Gastrocnemius medialis (tissue), 4 donors: ENCODE measurements at places on chromosomes 6 and 20. TPM values are rescaled to one million over a fixed set of nuclear protein-coding genes. Genes with fewer than 3 reads are reported as not detected.

The B3GAT2 gene
- total RNA-seq = not detected

The TIAM2 gene
- 12.1 TPM for total RNA-seq

The WFDC10B gene
- not detected for total RNA-seq

The RAD21L1 gene
- not detected for total RNA-seq

The KCNK16 gene
- total RNA-seq = not detected

The TFAP2D gene
- total RNA-seq = not detected

The C6orf118 gene
- total RNA-seq = not detected

The ME1 gene
- total RNA-seq = 20.8 TPM

The SPATA25 gene
- total RNA-seq = 0.71 TPM

The RFX6 gene
- not detected for total RNA-seq

The DEFB110 gene
- total RNA-seq = not detected

The LIME1 gene
- 5.1 TPM for total RNA-seq

The ULBP3 gene
- not detected for total RNA-seq

The SAMD5 gene
- 0.07 TPM for total RNA-seq

The ERGIC3 gene
- total RNA-seq = 90.6 TPM

The STK35 gene
- 9.1 TPM for total RNA-seq

The SLA2 gene
- not detected for total RNA-seq

The CD24 gene
- total RNA-seq = 0.39 TPM

The TRDN gene
- total RNA-seq = 197 TPM

The LAMA4 gene
- 4.4 TPM for total RNA-seq

The MOCS1 gene
- total RNA-seq = 61.7 TPM

The ZSCAN16 gene
- total RNA-seq = 3.3 TPM

The RBL1 gene
- 4.5 TPM for total RNA-seq

The ATAT1 gene
- 0.73 TPM for total RNA-seq

The FABP7 gene
- total RNA-seq = 9.5 TPM

The SLC52A3 gene
- 1.4 TPM for total RNA-seq

The GINS1 gene
- total RNA-seq = 0.07 TPM

The GLYATL3 gene
- not detected for total RNA-seq

The TRAPPC3L gene
- not detected for total RNA-seq

The RBM24 gene
- 142 TPM for total RNA-seq

The ANKEF1 gene
- 1.4 TPM for total RNA-seq

The METTL24 gene
- not detected for total RNA-seq

The USP49 gene
- 1.00 TPM for total RNA-seq

The PPP1R14C gene
- total RNA-seq = 14.9 TPM

The PSMA7 gene
- 632 TPM for total RNA-seq

The GGTLC1 gene
- not detected for total RNA-seq

The EPB41L2 gene
- total RNA-seq = 17.0 TPM

The ZSCAN12 gene
- total RNA-seq = 0.42 TPM

The NMBR gene
- total RNA-seq = not detected

The ASIP gene
- total RNA-seq = not detected

The NRN1 gene
- total RNA-seq = 6.6 TPM

The PRDM13 gene
- not detected for total RNA-seq

The DHX35 gene
- total RNA-seq = 9.9 TPM

The MRPL18 gene
- total RNA-seq = 54.0 TPM

The POPDC3 gene
- total RNA-seq = 175 TPM

The EFCAB8 gene
- not detected for total RNA-seq

The SCUBE3 gene
- total RNA-seq = not detected

The SLC17A1 gene
- not detected for total RNA-seq

The PDE7B gene
- total RNA-seq = 2.5 TPM

The TSHZ2 gene
- 2.7 TPM for total RNA-seq

The DEFB115 gene
- total RNA-seq = not detected

The MYLK2 gene
- 111 TPM for total RNA-seq
